Adipocyte (in vitro differentiated cells): ENCODE measurements at places on chromosomes 1 and 21.

- no peak for DNase-seq
Measured at GRCh38 chr1:94929351-94930217, 2.7 kb upstream of the CNN3 start.

DNA sequence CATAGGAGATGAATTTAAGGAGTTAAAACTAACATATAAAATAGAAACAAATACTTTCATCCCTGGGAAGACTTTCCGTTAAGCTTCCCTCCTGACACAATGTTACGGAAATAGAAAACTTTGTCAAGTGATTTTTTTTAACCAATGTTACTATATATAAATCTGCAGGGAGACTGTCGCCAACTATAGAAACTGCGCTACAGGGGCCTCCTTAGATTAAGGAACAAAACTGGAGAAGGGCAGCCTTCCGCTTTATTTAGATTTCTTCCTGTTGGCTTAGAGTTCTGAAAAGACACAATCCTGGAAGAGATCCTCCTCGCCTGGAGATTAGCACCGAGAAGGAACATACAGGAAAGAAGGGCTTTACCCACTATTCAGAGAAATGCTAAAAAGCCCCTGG is 1.5 kb downstream of the MGST3 start:
- peak; percentile 29 for DNase-seq

GRCh38 chr1:16367968-16368890 is 1.2 kb downstream of the SZRD1 start:
- peak; percentile 53 for DNase-seq

DNA sequence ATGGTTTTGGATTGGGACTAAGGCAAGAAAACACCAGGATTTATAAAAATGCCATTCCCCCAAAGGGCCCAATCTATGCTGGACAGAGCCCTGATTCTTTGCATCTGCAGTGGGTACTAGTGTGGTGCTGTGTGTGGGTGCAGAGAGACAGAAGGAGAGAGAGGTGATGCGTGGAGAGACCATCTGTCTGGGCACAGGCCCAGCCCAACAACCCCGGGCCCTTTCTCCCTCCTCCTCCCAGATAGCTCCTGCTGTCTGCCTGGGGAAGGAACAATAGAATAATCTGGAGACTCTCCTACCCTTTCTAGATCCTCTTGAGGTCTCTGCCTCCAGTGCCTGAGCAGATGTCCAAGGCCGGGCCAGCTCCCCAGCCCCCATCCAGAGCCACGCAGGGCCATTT is 15.1 kb downstream of the KIAA1614 start:
- no peak for DNase-seq

GRCh38 chr1:185445594-185445993 is 128.6 kb upstream of the IVNS1ABP start:
- DNase-seq: no peak

GRCh38 chr1:236143104-236143948 is 987 bp downstream of the GPR137B start:
- peak; percentile 81 for DNase-seq

GRCh38 chr1:82455342-82455741 is 654.6 kb downstream of the ADGRL2 start:
- DNase-seq: peak; percentile 18

DNA sequence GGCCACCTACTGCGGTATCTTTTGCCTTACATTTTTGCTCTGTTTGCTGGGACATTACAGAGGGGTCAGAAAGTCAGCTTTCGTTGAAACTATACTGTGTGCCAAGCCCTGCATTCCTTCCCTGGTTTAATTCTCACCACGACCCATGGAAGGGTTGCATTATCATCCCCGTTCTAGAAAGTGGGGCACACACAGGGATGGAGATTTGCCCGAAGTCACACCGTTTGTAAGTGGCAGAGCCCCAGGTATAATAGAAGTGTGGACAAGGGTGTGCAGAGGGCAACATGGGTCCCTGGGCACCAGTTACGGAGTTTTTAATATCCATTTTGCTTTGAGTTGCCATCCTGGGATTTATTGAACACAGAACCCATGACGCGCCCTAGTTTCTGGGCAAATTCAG is 11.8 kb downstream of the DMRTB1 start:
- DNase-seq: no peak

DNA sequence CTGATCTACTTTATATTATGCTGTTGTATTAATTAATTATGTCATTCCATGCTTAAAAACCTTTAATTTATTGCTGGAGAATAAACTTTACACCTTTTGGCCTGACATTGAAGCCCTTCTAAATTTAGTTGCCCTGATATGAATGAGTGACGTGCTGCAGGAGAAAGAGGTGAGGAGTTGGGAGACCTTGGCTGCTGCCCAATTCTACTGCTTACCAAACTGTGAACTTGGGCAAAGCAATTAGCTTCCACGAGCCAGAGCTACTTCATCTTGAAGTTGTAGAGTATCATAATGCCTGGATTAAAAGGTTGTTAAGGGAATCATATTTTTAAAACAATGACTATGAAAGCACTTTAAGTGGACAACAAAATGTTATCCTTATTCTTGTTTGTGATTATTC is 126.8 kb upstream of the DEPDC1 start:
- DNase-seq: no peak

DNA sequence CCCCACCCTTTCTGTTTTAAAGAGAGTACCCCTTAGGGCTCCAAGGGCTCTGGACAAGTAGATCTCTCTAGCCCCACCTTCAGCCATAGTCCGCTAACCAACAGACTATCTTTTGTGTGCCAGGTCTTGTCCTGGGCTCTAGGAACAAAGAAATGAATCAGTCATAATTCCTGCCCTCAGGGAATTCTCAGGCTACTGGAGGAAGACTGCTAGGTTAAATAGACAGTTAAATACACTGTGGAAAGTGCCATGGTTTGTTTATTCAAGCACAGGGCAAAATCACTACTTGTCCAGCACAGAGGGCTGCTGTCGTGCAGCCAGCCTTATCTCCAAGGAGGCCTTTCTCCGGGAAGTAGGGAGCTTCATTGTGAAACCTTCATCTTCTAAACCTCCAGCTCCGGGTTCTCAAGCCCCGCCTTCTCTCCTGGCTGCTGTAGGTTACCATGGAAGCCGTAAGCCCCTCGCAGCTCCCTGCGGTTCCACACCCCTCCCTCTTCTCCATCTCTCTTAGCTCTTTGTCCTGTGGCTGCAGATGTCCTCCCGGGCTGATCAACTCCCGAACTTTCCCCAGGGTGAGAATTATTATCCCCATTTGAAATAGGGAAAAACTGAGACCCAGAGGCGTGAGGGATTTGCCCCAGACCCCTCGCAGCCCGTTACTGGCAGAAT is 29.8 kb downstream of the SHISAL2A start:
- DNase-seq: peak; percentile 77

DNA sequence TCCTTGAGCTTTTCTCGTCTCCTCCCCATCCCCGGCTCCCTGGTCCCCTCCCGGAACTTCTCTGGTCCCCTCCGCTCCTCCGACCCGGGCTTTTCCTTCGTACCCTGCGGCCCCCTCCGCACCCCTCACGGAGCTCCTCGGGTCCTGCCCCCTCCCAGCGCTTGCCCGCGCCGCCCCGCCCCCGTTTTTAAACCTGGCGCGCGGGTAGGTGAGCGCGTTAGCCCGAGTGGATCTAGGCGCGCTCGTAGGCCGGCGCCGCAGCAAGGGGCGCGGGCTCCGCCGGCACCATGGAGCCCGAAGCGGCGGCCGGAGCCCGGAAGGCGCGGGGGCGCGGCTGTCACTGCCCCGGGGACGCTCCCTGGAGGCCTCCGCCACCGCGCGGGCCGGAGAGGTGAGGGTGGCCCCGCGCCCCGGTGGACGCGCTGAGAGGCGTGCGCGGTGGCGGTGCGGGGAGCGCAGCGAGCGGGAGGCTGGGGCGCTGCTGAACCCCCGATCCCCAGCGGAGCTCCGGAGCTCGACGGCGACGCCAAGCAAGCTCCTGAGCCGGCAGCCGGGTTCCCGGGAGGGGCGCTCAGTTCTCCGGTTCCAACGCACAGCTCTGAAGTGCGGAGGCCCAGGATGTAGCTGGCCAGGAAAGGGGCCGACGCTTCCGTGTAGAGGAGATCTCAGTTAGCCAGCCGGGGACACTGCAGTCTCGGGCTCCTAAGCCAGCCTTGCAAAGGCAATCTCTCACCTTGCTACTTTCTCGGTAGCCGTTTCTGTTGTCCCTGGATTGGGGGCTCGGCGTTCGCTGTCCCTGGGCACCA is at the start of gene RIPPLY3:
RIPPLY3 (plus strand) TSS at position 217 of the 806 bp plus-strand sequence; CDS start at position 288, 71 bp downstream.
- DNase-seq: peak; percentile 54

DNA sequence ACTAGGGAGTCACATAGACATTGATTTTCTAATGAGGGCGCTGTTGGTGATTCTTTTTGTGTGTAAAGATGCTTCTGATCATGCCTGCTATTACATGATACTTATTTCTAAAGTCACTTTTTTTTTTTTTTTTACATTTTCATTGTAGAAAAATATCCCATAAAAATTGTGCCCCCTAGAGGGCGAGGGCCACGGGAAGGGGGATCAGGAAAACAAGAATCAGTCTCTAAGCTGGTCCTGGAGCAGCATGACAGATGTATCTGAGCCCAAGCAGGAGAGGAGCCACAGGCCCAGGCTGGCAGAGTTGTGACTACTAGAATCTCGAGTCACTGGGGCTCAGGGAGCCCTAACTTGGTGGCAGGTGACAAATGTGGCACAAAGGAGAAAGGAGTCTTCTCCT is 28.1 kb downstream of the ZSCAN20 start:
- peak; percentile 1 for DNase-seq

- DNase-seq: peak; percentile 27
Measured at GRCh38 chr1:25173809-25174340, 58.4 kb downstream of the SYF2 start.
